ENCODE measurements at places on chromosomes 11 and 22.

GRCh38 chr22:49961601-49962011, 1.0 kb downstream of the PIM3 start:
- DNase-seq = no peak

GRCh38 chr11:64564947-64565889, 25.8 kb upstream of the SLC22A12 start:
- DNase-seq = no peak

- no peak for DNase-seq
These were observed 69.3 kb downstream of the PIWIL4 start for GRCh38 chr11:94636388-94636949.

GRCh38 chr11:117396970-117397369, 69.3 kb downstream of the CEP164 start:
- no peak for DNase-seq

GRCh38 chr22:20008221-20008995, 8.2 kb downstream of the ARVCF start:
- DNase-seq = no peak

GRCh38 chr22:24947383-24947782, 889 bp upstream of the LHFPL7 start:
- DNase-seq = no peak

- DNase-seq = no peak
These were observed 65.7 kb downstream of the ETS1 start for GRCh38 chr11:128521682-128522054.

GRCh38 chr11:73116636-73117035, 25.5 kb downstream of the FCHSD2 start:
- DNase-seq = no peak

GRCh38 chr11:45798793-45799441, 6.0 kb upstream of the SLC35C1 start:
- no peak for DNase-seq

- DNase-seq = no peak
These were observed 5.5 kb downstream of the ZC3H12C start for GRCh38 chr11:110098645-110099044.

DNA sequence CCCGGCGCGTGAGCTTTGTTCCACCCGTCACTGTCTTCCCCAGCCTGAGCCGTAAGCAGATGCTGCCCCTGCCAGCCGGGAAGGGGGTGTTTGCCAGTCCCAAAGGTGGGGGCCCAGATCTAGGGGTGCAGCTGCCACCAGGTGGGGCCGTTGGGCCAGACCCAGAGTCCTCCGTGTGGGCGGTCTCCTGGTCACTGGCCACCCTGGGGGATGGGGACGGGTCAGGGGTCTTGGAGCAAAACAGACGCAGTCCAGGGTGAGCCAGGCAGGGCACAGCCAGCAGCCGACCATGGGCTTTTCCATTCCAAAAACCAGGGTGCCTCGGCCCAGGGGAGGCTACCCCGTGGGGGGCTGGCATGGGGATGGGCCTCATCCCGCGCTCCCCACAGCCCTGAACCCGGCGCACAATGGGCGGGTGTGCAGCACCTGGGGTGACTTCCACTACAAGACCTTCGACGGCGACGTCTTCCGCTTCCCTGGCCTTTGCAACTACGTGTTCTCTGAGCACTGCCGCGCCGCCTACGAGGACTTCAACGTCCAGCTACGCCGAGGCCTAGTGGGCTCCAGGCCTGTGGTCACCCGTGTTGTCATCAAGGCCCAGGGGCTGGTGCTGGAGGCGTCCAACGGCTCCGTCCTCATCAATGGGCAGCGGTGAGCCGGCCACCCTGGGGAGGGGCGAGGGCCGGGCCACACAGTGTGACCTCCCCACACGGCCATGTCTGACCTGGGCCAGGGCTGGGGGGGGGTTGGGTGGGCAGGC, 3.5 kb downstream of the MUC5B start:
- DNase-seq = no peak

DNA sequence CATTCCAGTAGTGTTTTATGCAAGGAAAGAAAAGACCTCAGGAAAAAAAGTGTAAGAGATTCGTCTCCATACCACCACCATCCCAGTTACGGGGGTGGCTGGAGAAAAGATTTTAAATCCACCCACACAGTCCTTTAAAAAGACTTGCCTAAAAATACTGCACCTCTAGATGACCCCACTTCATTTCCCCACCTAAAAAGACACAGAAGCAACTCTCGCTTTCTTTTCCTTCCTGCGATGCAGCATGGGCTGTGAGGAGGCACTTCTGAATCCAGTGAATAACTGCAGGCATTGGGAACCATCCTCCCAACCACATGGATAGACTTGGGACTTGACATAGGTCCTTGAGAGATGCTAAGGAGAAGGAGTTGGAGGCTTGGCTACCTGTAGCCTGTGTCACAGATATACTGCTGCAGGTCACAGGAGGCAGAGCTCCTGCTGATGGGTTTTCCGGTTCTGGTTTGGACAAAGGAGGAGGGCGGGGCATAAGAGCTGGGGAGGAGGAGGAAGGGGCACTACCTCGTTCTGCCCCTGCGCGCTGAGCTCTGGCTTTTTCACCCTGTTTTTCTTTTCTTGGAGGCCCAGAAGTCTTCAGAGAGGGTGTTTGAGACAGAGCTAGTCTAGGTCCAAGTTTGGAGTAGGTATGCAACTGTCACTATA, 285.9 kb downstream of the NTM start:
- no peak for DNase-seq

DNA sequence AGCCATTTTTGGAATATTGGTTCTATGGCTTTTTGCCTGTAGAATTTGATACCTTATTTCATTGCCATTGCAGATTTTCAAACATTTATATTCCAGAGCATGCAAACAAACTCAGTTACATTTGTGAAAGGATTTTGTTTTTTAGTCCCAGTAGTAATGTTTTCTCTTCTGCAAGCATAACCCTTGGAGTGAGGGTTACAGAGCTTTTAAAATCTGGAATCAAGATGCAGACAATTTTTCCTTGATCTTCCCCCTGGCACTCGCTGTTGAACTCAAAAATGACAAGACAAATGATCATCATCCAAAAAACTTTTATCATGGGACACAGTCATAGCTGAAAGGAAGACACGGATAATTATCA, 20.8 kb downstream of the BBOX1 start:
- no peak for DNase-seq

DNA sequence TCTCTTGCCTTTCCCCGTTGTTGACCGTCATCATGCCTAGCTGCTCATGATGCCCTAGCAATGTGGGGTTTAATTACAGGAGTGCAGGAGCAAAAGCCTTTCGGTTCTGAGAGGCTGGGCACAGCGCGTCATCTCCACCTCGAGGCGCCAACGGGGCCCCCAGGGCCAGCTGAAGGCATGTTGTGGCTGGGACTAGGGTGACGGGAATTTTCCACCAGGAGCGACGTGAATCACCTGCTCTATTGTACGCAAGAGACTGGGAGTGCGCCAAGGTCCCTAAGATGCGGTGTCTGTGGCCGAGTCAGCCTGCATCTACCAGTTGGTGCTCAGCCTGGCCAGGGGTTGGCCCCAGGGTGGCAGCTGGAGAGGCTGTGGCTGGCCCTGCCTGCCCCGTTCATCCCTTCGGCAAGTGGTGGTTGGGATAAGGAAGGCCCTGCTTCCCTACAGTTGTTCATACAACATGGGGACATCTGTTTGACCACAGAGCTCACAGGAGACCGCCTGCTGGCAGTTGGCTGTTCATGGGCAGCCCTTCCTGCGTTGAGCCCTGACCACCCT, 1175.6 kb downstream of the BRD1 start:
- no peak for DNase-seq

GRCh38 chr11:26283852-26284408, 48.0 kb upstream of the ANO3 start:
- no peak for DNase-seq

DNA sequence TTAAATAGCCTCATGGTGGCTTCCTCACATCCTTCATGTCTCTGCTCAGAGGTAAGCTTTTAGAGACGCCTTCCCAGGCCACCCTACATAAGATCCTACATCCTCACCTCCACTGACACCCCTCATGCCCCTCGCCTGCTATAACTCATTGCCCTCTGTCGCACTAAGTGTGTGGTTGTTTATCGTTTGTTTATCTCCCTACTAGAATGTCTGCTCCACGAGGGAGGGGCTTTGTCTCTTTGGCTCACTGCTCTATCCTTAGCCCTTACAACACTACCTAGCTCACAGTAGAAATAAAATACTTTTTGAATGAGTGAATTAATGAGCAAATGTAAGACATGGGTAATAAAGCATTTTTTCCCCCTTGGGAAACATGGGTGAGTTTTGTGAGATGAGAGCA, 1.3 kb upstream of the CBLIF start:
- DNase-seq = no peak

- DNase-seq = no peak
These were observed 110.2 kb downstream of the TEAD1 start for GRCh38 chr11:12784445-12784844.

- DNase-seq = peak; percentile 44
These were observed 31.9 kb downstream of the FLI1 start for GRCh38 chr11:128725630-128726319.

DNA sequence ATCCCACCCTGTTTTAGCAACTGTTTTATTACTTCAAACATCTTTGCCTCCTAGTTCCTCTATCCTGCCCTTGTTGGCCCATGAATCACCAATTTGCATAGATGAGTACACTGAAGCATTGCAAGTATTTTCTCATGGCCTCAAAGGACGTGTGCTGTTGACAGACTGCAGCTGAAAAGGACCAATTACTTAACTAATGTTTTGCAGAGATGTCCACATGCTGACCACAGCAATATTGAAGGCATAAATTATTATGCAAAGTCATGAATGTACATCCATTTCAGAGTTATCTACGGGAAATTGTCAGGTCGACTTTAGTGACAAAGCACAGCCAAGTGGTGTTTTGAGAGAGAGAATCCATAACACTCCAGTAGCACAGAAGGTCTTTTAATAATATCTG, 64.8 kb downstream of the CADM1 start:
- DNase-seq = no peak
